ENCODE measurements at places on chromosomes 12 and 14. TPM values are rescaled to one million over a fixed set of nuclear protein-coding genes. Genes with fewer than 3 reads are reported as not detected.

REP15 gene
- total RNA-seq = 0.99 TPM

SERPINA10 gene
- not detected for total RNA-seq

POTEM gene
- not detected for total RNA-seq

GLI1 gene
- 2.0 TPM for total RNA-seq

MUCL1 gene
- not detected for total RNA-seq

CBLN3 gene
- 5.3 TPM for total RNA-seq

SDR9C7 gene
- total RNA-seq = not detected

RASAL1 gene
- total RNA-seq = not detected

NUAK1 gene
- total RNA-seq = 4.6 TPM

TSPAN8 gene
- under 0.01 TPM for total RNA-seq

NEUROD4 gene
- total RNA-seq = not detected

ATF7 gene
- total RNA-seq = 11.4 TPM

LAG3 gene
- 0.26 TPM for total RNA-seq

KIF26A gene
- 2.0 TPM for total RNA-seq

OR4Q2 gene
- not detected for total RNA-seq

GZMB gene
- not detected for total RNA-seq

KRT6A gene
- not detected for total RNA-seq

RAD51AP1 gene
- 4.1 TPM for total RNA-seq

ENDOU gene
- total RNA-seq = 0.17 TPM

P2RX7 gene
- 16.7 TPM for total RNA-seq

ADAM21 gene
- 0.66 TPM for total RNA-seq

FLRT2 gene
- 14.5 TPM for total RNA-seq

TXNDC16 gene
- 3.0 TPM for total RNA-seq

NDUFB1 gene
- total RNA-seq = 310 TPM

MMP17 gene
- total RNA-seq = 10.8 TPM

SLC39A5 gene
- not detected for total RNA-seq

RTL1 gene
- not detected for total RNA-seq

KCNC2 gene
- not detected for total RNA-seq

ACOT6 gene
- total RNA-seq = not detected

TGFB3 gene
- 10.5 TPM for total RNA-seq

FAM186B gene
- total RNA-seq = 0.51 TPM

RNASE4 gene
- 20.0 TPM for total RNA-seq

ZNF410 gene
- total RNA-seq = 71.4 TPM

SIRT4 gene
- total RNA-seq = 2.5 TPM

CAPZA3 gene
- not detected for total RNA-seq

C12orf50 gene
- under 0.01 TPM for total RNA-seq

SNW1 gene
- total RNA-seq = 57.0 TPM

CARMIL3 gene
- total RNA-seq = 0.17 TPM

PIWIL1 gene
- total RNA-seq = not detected

DDIT3 gene
- total RNA-seq = 265 TPM

PLEK2 gene
- 0.51 TPM for total RNA-seq

CD27 gene
- 0.17 TPM for total RNA-seq

CRIP2 gene
- 68.5 TPM for total RNA-seq

FRMD6 gene
- 157 TPM for total RNA-seq

ANO4 gene
- 11.3 TPM for total RNA-seq
